T-helper 1 cell (primary cell): ENCODE measurements at places on chromosomes 12 and 14.

DNA sequence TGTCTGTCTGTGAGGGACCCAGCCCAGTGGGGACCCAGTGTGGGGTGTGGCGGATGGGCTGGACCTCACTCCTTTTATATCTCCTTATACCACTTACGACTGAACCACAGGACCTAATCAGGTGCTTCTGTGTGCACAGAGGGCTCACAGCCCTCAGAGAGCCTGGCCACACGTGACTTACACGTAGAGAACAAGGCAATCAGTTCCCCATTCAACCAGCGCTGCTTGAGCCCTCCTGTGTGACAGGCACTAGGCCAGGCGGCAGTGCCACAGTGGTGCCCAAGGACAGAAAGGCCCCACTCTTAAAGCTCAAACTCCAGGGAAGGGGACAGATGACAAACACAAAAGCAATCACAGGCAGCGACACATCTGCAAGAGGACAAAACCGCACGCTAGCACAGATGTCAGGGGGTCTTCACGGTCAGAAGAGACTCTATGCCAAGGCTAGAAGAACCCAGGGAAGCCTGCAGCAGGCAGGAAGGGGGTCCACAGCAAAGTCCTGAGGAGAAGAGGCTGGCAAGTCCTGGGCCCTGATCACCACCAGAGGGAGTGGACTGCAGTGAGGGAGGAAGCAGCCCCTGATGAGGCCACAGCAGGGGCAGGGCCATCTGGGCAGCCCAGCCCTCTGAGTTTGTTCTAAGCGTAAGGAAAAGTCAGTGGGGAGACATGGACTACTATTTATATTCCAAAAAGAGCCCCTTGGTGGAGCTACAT is 39.3 kb downstream of the SETD3 start:
- DNase-seq, result no peak

GRCh38 chr12:94263011-94263811 is 114.8 kb downstream of the PLXNC1 start:
- peak; percentile 32 for DNase-seq

DNA sequence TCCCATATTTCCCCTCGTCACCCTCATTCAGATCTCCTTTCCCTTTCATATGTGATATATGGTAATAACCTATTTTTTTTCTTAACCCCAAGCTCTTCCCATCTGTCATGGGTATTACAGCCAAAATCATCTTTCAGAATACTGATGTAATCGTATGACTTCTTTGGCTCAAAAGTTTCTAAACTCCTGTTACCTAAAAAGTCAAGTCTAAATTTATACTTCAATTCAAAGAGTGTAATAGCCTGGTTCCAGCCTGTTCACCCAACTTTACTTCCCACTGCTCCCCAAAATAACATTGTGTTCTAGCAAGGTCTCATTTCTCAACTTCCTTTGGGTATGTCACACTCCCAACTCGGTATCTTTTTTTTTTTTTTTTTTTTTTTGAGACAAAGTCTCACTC is 48.5 kb downstream of the TBK1 start:
- DNase-seq, result no peak

- no peak for DNase-seq
Observed at GRCh38 chr12:51525518-51525917, 65.5 kb upstream of the SCN8A start.

DNA sequence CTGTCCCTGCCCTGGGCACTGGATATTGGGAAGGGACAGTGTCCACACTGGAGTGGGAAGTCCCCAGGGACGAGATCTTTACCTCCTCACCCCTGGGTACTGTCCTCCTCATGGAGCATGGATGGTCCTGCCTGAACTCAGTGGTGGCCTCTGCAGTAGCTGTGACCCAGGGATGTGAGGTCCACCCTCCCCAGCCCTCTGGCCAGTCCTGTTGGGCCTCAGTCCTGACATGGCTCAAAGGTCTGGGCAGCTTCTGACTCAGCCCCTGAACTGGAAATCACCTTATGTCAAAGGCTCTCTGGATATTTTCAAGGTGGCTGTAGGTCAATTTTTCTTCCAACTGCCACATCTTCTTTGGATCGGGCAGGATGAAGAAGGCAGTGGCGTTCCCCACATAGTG is 24.4 kb downstream of the SERPINA1 start:
- DNase-seq, result no peak

- DNase-seq, result no peak
Observed at GRCh38 chr12:44314007-44314500, 478.2 kb downstream of the TMEM117 start.

GRCh38 chr14:98156411-98156810 is 1115.6 kb downstream of the BCL11B start:
- DNase-seq, result no peak

DNA sequence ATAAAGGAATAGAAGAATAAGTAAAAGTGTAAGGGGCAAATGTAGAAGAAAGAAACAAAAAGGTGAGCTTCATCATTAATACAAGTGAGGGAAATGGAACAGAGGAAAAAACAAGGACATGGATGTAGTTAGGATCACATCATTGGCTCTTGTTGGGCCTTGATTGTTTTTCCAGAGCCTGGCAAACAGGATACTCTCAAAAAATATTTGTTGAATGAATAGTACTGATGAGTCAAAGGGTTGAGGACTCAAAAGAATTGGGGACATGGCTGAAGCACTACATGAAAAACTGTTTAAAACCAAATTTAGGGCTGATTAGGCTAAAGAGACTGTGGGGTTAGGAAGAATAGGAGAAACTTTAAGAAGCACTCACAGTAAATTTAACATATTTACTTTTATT is 11.4 kb upstream of the SRP54 start:
- no peak for DNase-seq

DNA sequence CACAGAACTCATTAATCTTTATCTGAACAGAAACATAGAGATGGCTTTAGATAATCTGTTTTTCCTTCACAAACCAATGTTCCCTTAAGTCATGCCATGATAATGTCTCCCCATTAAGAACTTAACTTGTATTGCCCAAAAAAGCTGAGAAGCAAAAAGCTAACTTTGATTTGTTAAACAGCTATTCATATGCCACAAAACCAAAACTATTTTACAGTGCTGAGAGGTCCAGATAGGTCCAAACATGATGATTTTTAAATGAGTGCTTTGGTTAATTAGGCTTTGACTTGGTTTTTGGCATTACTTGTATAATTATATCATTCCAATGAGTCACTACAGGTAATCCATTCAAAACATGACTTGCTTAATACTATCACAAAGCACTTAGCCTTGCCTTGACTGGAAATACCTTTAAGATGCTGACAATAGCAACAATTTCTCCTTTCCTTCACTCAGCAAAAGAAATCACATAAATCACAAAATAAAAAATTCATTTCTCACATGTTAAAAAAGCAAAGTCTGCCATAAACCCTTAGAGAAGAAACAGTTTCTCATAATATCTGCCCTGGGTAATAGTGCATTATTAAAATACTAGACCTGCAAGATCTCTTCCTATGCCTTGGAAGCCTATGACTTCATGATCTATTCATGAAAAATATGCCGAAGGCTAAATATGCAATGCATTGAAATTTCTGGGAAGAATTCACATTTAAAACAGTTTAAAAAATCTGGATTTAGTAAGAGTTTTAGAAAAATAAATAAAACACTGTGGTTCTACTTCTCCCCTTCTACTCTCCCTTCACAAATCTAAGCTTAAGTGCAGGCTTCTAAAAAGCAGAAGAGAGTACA is 52.0 kb upstream of the SAV1 start:
- no peak for DNase-seq

DNA sequence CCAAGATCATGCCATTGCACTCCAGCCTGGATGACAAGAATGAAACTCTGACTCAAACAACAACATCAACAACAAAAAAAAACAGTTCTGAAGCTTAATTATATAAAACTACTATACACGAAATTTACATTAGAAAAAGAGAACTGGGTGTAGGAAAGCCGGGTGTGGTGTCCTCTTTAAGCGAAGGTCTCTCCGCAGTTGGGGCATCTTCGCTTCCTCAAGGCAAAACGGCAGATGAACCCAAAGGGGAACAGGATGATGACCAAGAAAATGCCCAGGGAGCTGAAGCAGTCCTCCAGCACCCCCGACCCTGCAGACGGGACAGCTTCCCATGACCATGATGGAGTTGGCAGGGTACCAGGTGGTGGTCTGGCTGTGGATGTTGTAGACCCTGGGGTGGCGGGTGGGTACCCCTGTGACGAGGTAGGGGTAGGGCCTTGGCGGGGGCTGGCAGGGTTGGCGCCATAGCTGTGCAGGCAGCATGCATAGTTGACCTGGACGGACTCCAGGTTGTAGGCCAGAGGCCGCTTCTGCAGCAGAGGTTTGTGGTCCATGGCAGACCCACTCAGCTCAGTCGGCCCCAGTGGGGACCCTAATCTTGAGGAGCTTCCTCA is 18.2 kb upstream of the BCAT1 start:
- no peak for DNase-seq

DNA sequence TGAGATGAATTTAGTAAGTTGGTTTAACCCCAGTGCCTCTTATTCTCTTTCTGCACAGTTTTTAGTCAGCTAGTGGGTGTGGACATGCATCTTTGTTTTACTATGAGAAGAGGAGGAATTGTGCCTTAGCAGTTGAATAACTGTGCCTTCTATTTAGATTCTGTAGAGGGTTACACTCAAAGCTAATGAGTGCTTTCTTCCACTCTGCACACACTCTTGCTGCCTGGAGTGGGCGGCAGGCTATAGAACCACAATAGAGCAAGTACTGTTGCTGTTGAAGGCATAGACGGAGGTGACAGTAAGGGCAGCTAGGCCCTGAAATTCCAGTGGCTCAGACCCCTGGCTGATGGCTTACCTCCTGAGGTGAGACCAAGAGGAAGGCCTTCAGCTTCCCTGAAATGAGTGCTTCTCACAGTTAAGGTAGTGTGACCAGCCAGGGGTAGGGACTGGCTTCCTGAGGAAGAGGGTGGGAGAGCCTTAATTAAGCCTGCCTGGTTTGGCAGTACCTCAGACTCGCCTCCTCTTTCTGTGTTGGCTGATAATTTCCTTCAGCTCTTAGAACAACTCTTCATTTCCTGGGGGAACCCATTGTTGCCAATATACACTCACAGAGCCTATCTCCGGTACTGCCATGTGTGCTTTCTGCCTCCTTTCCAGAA is 24.7 kb downstream of the SUSD6 start:
- no peak for DNase-seq

- DNase-seq, result peak; percentile 8
Observed at GRCh38 chr12:115752913-115753726, 524.4 kb downstream of the MED13L start.

GRCh38 chr12:14239350-14239934 is 126.0 kb upstream of the ATF7IP start:
- DNase-seq, result no peak

GRCh38 chr14:33689680-33690079 is 261.2 kb downstream of the EGLN3 start:
- no peak for DNase-seq

GRCh38 chr12:29220632-29221336 is 71.7 kb downstream of the FAR2 start:
- no peak for DNase-seq

DNA sequence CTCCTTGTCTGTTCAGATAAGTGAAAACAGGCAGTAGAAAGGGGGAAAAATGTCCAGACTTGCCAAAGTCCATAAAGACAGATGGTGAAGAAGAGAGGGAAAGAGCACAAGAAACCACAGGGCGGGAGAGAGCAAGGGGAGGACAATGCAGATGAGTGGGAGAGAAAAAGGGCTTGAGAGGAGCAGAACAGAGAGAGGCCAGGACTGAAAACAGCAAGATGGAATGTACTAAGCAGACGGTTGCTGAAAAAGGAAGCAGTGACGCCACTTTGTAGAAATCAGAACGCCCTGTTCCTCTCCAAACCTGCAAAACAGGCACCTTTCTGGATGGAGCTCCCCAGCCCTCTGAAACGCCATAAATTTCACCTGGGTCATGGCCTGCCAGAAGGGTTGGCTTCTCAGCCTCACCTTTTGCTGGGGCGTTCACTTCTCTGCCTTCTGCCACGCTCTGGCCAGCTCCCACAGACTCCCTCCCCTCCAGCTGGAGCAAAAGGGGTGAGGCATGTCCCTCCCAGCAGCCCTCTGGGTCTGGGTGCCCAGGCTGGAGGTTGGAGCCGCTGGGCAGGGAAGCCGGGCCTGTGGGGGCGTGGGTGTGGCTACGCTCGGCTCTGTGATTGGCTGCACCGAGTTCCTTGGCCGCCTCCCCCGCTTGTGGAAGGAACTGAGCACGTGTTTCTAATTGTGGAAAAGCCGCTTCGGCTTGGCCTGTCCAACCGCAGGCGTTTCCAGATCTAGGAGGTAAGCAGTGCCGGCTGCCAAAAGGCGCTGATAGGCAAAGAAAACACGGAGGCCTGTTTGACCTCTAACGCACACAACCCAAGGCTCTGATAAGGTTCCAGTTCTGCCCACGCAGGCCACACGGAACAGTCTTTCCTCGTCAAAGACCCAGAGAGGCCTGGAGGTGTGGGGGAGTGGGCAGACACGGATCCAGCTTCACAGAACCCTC is 29.3 kb downstream of the SLC7A8 start:
- no peak for DNase-seq

GRCh38 chr12:93166541-93167307 is 211.0 kb upstream of the NUDT4 start:
- no peak for DNase-seq

DNA sequence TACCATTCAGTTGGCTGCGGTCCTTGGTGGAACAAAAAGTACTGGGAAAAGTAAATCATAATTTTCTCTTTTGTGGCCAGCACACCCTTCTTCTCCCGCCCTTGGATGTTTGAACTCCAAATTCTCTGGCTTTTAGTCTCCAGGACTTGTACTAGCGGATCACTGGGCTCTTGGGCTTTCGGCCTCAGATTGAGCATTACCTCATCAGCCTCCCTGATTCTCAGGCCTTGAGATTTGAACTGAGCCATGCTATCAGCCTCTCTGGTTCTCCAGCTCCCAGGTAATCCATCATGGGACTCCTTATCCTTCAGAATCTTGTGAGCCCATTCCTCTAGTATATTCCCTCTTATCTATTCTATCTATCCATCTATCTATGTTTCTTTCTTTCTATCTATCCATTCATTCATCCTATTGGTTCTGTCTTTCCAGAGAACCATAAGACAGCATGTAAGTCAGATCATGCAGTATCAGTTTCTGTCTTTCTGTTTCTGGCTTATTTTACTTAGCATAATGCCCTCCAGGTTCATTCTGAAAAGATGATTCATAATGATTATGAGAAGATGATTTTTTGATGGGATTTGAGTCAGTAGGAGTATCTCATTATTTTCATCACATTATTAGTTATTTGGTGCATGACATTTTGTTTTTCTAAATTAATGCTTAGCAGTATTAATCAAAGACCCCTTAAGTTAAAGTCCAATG is 814.9 kb downstream of the LRFN5 start:
- DNase-seq, result no peak

DNA sequence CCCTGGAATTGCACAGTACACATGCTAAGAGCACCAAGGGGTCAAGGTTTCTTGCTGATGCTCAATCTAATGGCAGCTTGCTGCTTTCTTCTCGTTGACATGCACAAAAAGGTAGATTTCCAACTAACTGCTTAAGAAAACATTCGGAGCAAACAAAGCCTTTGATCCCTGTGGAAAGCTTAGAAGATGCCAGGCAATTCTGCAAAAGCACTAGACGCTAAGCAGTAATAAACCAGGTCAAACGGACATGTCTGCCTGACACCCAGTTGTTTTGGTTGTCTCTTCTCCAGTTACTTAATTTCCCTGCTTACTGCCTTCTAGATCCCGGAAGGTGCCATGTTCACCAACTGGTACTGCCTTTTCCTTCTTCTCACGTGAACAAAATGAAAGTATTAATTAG is 100.5 kb upstream of the TMCC3 start:
- no peak for DNase-seq
